A549 treated with GW870086 at 1 μM for 4 hours (cell line): ENCODE measurements at places on chromosomes 13 and 19. TPM values are rescaled to one million over a fixed set of nuclear protein-coding genes. Genes with fewer than 3 reads are reported as not detected.

The GPR12 gene
- total RNA-seq: not detected in 5 replicates

The TMEM272 gene
- not detected in 5 replicates for total RNA-seq

The ZNF737 gene
- total RNA-seq: 0.08 to 0.16 TPM in 2 of 5 replicates, not detected in the others

The ZNF560 gene
- total RNA-seq: not detected in 5 replicates
